ENCODE measurements at places on chromosomes 3 and 15.

DNA sequence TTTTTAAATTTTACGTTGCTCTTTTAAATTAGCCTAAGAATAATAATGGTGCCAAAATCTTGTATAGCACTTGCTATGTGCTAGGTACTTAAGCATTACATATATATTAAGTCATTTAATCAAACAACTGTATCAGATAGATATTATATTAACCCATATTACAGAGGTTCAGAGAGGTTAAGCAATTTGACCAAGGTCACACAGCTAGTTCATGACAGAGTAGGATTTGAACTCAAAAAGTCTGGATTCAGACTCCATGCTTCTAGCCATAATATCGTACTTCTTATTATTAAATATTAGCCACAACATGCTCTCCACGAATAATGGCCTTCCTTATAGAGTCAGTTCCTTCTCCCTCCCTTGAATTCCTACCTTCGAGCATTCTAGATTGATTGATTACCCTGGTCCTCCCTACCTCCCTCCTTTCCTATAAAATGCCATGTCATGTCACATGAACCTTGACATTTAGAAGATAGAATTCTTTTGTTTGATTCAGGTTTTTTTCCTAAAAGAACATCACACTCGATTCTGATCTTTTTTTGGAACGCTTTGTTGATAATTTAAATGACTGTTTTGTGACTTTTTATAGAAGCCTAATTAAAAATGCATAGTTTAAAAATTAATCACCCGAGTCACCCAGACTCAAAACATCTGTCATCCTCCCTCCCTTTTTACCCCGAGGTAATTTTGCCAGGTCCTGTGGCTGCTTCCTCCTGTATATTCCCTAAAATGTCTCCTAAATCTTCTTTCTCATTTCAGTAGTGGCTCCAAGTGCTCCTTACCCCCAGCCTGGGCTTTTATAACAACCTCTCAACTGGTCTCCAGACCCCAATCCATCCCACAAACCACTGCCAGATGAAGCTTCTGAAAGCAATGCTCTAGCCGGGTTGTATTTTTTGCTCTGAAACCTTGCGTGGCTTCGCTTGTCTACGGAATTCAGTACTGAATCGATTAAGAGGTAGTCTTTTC is 8.5 kb upstream of the PSMD6 start:
- no peak for DNase-seq

GRCh38 chr15:92407321-92407720 is 13.6 kb downstream of the ST8SIA2 start:
- no peak for DNase-seq

DNA sequence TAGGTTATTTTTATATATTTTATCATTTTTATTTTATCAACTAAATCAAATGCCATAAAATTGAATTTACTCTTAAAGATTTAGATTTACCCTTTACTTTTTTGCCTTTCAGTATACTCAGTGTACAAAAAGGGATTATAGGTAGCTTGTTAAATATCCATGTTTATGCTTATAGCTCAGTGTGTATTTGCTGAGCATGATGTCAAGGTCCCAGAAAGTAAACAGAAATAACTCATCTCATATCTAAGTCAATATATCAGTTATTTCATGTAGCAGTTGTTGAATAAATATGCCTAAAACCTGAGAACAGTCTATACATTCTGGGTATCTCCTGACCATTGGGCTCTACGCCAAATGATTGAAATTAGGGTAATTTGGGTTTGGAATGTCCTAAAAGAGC is 693.8 kb downstream of the NAALADL2 start:
- DNase-seq, result no peak

DNA sequence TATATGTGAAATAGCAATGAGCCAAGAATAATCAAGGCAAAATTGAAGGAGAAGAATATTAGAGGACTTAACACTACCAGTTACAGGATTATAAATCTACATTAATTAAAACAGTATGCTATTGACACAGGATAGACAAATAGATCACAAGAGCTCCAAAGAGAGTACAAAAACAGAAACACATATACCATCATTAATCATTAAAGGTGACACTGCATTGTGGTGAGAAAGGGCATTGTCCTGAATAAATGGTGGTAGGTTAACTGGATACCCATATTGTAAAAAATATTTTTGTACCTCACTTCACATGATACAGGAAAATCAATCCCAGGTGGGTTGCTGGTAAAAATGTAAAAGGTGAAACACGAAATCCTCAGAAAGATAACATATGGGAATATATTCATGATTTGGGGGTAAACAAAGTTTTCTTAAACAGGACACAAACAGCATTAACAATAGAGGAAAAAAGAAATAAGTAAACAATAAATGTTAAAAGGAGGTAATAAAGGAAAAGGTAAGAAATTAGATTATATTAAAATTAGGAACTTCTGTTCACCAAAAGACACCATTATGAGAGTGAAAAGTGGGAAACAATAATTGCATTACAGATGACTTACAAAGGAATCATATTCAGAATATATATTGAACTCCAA is 145.2 kb downstream of the THRB start:
- no peak for DNase-seq

DNA sequence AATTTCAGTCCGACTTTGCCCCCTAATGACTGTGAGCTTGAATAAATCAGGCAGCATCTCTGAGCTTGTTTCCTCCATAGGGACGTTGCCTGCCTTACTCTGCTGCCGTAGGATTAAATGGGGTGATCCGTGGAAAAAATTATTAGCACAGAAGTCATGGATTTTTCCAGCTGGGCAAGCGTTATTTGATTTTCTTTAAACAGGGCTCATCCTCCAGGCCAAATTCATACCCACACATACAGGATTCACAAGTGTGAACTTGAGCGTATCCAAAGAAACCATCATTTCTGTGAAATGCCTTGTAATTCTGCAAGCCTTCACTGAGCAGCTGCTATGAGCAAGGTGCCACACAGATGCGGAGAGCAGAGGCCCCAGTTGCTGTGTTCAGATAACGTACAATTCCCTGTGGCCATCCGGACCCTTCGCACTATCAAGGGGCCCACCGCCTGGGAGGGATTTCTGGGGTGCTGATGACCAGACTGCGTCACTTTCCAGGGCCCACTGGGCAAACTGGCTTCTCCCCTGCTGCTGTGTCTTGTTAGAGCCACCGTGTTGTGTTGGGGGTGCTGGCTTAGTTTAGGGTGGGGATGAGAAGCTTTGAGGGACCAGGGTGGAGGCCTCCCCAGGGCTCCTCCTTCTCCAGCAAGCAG is 61.4 kb downstream of the MGLL start:
- DNase-seq, result no peak

DNA sequence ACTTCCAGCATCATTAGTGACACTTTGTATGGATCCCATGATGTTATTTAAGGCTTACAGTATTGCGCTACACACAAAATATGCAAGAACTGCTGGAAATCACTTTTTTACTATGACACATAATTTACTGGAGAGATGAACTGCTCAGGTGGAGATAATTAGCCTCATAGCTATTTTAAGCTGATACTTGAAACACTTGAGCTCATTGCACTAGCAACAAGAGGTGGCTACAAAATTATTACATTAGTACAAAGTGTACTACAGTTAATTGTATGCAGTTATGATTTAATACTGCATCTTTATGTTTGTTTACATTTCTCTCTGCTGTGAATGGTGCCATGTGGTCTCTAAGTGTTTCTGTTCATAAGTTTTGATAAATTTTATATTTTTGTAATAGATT is 6.5 kb upstream of the LZTFL1 start:
- no peak for DNase-seq

- no peak for DNase-seq
These were observed 235.4 kb downstream of the XXYLT1 start for GRCh38 chr3:195035345-195036202.

- DNase-seq, result no peak
These were observed 1.1 kb upstream of the GABRB3 start for GRCh38 chr15:26773917-26774316.

DNA sequence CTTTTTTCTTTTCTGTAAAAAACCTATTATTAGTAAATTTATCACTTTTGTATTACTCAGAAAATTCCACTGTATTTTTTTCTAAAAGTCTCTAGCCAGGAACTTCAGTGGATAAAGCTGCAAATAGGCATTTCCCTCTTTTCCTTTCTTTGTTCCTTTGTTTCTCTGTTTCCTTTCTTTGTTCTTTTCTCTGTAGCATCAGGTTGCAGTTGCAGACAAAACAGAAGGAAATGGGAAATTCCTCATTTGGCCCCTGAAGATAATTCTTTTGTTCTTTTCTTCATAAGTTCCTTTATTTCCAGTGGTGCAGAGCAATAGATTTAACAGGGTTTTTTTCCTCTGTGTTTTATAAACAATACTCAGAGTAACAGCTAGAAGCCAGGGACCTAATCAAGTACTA is 416.5 kb downstream of the TBL1XR1 start:
- DNase-seq, result no peak
